ENCODE measurements at places on chromosomes 7 and 10. TPM values are rescaled to one million over a fixed set of nuclear protein-coding genes. Genes with fewer than 3 reads are reported as not detected.

DNA sequence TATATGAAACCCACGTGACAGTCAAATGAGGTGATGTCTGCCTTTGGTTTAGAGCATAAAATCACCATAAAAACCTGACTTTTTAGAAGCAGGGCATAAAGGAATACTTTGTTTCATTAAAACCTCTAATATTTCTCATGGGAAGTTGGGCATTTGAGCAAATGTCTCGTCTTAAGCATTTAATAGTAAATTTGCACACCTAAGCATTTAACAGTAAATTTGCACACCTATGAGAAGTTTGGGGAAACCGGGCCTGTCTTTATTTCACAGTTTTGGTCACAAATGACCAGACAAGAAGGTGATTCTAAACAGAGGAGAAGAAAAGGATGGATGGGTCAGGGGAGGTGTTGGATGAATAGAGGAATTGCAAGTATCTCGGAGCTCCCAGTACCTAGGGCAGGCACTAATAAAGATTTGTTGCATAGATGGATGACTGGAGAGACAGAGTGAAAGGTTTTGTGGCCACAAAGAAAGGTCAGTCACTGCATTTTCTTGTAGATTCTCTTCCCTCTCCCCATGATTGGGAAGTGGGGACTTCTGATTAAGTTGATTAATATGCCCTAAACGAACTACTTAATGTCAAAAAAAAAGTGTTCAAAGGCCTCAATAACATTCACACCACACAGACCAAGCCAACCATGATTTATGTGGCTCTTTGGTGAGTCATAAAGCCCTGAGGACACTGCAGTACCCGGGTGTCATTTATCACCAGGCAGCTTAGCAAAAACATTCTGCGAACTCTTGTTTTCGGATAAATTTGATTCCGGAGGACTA lies 158.2 kb downstream of the SPAG6 start:
- H3K36me3 ChIP-seq, result no peaks in the 10 kb centered on the region
- no peaks in the 10 kb centered on the region for H3K27me3 ChIP-seq
- H3K4me1 ChIP-seq, result no peaks in the 10 kb centered on the region
- H3K4me3 ChIP-seq, result no peak overlapping the region

DNA sequence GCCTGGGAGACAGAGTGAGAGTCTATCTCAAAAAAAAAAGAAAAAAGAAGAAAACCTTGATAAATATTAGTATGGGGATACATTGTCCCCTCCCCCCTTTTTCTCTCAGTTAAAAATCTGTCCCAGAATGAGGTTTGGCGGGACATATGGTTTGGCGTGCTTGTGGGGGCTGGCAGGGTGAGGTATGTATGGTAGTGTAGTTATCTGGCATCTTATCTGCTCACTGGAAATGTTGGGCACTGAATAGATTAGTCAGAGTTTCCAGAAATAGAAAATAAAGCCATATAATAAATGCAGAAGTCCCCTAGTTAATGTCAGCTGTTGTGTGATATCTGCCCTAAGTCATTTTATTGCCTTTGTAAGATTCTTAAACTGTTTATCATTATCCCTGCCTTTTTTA lies 397.5 kb upstream of the GALNT17 start:
- H3K36me3 ChIP-seq, result no peaks in the 10 kb centered on the region
- H3K27me3 ChIP-seq, result no peaks in the 10 kb centered on the region
- no peak overlapping the region for H3K4me3 ChIP-seq
- DNase-seq, result no peak
- H3K4me1 ChIP-seq, result peaks cover 5% of the 10 kb centered on the region

GRCh38 chr7:30041526-30042269 lies 13.5 kb downstream of the PLEKHA8 start:
- H3K4me1 ChIP-seq, result no peaks in the 10 kb centered on the region
- no peak for DNase-seq
- no peaks in the 10 kb centered on the region for H3K27me3 ChIP-seq
- no peak overlapping the region for H3K27ac ChIP-seq

GRCh38 chr10:101468159-101468558 lies 114.2 kb downstream of the BTRC start:
- no peaks in the 10 kb centered on the region for H3K27me3 ChIP-seq
- H3K27ac ChIP-seq, result no peak overlapping the region
- no peaks in the 10 kb centered on the region for H3K4me1 ChIP-seq

Gene CHCHD3
- 59.4 TPM for total RNA-seq

Gene NRG3
- total RNA-seq, result 0.33 TPM

GRCh38 chr10:78768876-78769275 lies 299.9 kb upstream of the ZMIZ1 start:
- no peak overlapping the region for H3K27ac ChIP-seq
- no peaks in the 10 kb centered on the region for H3K4me1 ChIP-seq
- no peak overlapping the region for H3K4me3 ChIP-seq
- no peaks in the 10 kb centered on the region for H3K36me3 ChIP-seq
- DNase-seq, result no peak

Gene CTTNBP2
- 37.0 TPM for total RNA-seq

GRCh38 chr10:122636953-122637352 lies 62.7 kb downstream of the C10orf120 start:
- no peaks in the 10 kb centered on the region for H3K36me3 ChIP-seq
- no peak for DNase-seq
- H3K27ac ChIP-seq, result no peak overlapping the region
- no peak overlapping the region for H3K4me3 ChIP-seq

Data from breast epithelium (tissue), 4 donors.